ENCODE measurements at places on chromosomes 1 and 21.

- no peak for DNase-seq
Measured at GRCh38 chr1:204621996-204622395, 63.5 kb downstream of the LRRN2 start.

- no peak for DNase-seq
Measured at GRCh38 chr21:41865002-41865777, 14.0 kb downstream of the PRDM15 start.

- no peak for DNase-seq
Measured at GRCh38 chr1:4166713-4167112, 266.6 kb upstream of the C1orf174 start.

DNA sequence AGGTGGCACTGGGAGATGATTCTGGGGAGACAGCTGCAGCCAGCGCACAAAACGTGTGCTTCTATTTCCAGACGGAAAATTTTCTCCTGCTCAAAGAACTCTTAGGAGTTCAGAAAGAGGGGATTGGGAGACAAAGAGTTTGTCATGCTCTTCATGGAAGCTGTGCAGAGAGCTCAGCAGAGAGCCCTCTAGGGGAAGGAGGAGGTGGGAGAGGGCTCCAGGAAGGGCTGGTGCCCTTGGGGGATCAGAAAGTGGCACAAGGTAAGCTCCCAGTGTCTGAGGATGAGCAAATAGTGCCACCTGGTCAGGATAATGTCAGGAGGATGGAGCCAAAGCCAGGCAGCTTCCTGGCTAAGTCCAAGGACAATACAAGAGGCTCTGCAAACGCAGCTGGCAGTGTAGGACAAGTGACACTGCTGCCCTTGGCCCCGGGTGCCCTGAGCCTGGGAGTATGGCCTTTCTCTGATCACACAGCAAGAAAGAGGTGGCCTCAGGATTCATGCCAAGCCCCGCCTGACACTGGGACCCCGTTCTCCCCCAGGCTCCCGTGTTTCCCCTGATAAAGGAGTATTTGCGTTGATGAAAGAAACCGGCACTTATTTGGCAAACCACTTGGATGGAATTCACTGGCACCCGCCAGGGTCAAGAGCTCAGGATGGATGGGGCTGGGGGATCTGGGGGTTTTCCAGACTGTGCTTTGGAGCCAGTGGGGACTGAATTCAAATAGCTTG, 254.0 kb downstream of the PTPRU start:
- DNase-seq: no peak

DNA sequence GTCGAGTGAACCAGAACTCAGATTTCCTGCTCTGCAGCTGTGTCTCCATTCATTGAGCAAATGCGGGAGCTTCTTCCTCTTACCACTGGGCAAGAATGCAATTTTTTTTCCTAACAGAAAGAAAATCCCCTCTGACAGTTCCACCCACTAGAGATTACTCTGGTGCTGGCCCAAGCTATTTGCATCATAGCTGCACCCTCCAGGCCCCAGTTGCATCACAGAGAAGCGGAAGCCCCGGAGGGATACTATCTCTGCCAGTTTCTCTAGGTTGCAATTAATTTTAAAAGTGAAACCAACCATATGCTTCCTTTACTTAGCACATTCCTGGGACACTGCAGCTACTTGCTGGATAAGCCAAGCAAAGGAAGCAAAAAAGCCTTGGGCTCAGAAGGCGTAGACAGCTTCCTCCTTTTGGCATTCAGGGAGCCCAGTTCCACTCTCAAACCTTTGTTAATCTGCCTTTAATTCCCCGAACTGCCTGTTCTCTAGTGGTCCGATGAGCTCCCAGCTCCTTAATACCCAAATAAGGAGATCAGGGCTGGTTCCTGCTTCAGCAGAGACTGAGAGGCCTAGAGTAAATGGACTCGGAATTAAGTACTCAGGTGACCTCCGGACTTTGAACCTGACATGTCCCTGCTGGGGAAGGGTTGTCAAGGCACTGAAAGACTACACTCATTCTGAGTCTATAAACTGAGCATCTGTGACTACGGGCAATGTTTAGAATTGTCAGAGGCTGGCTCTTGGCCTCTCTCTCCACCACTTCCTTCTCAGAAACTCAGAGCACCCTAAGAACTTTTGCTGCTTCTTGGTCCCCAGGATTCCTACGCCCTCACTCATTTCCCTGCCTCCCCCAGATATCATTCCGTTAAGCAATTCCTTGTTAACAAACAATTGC, 72.5 kb upstream of the TNFSF18 start:
- peak; percentile 95 for DNase-seq

DNA sequence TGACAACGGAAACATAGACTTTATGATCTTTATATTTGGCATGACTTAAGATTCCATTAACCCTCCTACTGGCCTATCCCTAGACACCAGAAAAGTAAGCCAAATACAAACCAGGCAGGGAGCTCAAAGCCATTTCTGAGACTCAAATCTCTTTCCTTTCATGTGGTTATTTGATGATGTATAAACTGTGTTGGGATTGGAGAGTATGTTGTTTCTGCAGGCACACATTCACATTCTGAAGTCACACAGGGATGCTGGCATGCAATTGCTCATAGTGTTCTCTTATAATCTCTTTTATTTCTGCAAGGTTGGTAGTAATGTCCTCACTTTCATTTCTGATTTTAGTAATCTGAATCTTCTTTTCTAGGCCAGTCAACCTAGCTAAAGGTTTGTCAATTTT, 5.8 kb downstream of the ZMYND12 start:
- DNase-seq: no peak

DNA sequence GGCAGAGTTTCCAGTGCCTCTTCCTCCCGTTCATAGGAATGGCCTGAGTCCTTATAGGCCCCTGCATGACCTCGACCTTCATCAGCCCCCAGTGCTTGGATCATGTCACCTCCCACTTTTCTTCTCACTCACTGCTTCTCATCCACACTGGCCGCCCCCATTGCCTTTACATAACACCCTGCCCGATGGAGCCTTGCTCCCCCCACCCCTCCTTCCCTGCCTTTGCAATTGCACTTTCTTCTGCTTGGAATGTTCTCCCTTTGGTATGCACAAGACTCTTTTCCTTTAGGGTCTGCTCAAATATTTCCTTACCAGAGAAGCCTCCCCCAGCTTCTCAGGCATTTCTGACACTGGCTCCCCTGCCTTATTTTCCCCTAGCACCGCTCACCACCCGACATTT, 125.2 kb upstream of the KCNJ6 start:
- no peak for DNase-seq

GRCh38 chr1:147567594-147568381, 26.5 kb downstream of the BCL9 start:
- DNase-seq: no peak

GRCh38 chr1:96472471-96472870, 249.1 kb upstream of the PTBP2 start:
- DNase-seq: no peak

DNA sequence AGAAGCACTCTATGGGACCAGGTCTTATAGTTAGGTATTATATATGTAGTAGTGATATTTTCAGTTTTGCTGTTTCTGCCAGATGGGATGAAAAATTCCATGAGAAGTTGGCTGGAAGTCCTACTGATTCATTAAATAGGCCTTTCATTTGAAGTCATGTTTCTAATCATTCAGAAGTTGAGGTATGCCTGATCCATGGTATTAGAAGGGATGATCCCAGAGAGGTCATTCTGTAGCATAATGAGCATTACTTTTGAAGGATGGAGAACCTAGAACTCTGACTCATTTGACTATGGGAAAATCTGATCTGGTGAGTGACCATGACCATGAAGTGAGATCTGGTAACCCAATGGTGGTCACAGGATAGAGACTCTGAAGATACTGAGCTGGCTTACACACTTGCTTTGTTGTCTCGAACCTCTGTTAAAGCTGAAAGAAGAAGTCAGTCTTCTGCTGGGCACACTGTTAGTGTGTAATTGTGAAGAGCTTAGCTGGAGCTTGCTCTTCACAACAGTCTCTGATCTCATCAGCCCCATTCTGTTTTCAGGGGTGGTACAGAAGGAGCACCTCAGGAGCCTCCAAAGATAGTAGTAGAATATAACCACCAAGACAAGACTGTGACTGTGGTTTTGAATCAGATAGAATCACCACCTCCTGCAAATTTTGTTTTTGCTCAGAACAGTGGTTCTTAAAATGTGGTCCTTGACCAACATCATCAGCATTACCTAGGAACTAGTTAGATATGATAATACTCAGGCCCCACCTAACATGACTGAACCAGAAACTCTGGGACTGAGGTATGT, 9.0 kb downstream of the MGST3 start:
- no peak for DNase-seq

DNA sequence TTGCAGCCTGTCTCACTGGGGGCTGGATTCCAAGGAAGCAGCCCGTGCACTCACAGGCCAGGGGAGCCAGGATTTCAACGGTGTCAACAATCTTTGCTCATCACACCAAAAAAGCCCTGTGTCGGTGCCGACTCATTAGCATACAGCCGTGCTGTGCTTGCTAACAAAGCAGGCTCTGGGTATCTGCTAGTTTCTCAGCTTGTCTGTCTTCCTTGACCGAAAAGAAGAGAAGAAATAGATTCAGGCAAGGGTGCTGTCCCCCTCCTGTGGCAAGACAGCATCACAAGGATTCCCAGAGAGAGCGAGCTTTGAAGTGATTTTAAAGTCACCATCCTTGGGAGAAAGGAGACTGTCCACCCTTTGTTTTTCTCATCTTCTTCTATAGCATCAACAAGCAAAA, 214.7 kb downstream of the SDCCAG8 start:
- no peak for DNase-seq

DNA sequence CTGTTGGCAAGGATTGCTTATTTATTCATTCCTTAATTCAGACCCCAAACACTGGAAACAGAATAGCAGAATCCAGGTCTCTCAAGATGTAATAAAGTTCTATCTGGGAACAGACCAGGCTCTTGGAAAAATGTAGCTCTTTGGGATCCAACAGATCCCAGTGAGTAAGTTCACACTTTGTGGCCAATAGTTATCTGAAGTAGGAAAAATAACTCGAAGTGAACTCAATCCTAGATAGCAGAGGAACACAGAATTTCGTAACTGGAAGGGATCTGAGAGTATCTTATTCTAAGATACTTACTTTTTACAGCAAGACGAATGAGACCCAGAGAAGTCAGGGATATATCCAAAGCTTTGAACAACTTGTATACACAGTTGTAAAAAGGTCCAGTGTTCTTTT, 150.7 kb upstream of the CD34 start:
- DNase-seq: no peak

DNA sequence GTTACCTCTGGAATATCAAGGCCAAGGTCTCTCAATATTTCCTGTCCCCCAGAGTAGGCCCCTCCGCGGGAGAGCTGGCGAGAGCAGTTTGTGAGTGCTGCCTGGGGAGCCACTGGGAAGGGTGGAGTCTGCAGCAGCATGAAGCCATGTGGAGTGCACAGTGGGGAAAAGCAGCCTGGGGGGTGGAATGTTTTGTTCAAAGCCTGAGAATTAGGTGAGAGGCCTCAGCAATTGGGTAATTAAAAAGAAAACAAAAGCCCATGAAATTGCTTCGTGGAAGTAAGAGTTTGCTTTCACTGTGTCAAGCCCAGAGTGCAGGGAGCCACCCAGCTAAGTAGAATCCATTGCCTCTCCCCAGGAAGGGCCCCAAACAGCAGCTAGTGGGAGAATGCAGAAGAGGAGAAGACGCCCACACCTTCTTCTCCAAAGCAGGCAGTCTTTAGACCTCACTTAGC, 30.2 kb upstream of the DISC1 start:
- peak; percentile 52 for DNase-seq

GRCh38 chr1:230072866-230073265, 5.8 kb downstream of the GALNT2 start:
- no peak for DNase-seq

GRCh38 chr1:18972531-18972930, 16.1 kb upstream of the IFFO2 start:
- no peak for DNase-seq

- peak; percentile 49 for DNase-seq
Measured at GRCh38 chr1:155976062-155976912, 2.1 kb downstream of the ARHGEF2 start.

DNA sequence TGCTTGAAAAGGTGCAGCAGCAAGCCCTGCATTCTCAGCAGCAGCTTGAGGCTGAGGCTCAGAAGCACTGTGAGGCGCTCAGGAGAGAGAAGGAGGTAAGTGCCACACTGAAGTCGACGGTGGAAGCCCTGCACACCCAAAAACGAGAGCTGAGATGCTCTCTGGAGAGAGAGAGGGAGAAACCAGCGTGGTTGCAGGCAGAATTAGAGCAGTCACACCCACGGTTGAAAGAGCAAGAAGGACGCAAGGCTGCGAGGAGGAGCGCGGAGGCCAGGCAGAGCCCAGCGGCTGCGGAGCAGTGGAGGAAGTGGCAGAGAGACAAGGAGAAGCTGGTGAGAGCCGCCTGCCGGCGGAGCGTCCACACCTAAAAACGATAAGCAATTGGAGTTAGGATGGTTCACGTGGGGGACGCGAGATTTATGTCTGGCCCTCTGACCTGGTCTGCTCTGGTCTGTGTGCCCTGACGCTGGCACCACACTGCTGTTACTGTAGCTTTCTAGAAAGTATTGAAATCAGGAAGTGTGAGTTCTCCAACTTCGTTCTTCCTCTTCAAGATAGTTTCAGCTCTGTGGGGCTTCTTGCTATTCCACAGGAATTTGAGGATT, 26.7 kb upstream of the DIP2A start:
- peak; percentile 60 for DNase-seq

GRCh38 chr1:70314706-70315304, 39.7 kb downstream of the ANKRD13C start:
- DNase-seq: no peak

DNA sequence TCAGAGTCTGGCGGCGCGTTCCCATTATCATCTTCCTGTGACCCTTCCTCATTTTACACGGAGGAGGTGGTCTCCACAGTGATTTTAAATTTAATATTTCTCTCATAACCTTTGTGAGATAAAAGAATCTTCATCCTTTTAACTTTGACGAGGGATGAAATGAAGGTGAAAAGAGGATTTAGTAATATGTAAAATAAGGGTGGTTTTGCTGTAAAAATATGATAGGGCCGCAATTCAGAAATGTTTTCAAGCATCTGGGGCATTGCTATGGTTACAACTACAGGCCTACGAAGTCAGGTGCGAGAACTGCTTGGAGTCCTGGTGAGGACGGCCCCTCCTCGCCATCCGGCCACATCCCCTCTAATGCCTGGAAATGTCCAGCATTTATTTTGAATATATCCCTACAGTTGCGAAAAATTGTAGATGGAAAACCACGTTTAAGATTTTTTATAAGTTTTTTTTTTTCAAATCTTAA, 422 bp upstream of the RSBN1 start:
- DNase-seq: no peak

- peak; percentile 70 for DNase-seq
Measured at GRCh38 chr1:221157026-221157761, 278.0 kb downstream of the HLX start.

DNA sequence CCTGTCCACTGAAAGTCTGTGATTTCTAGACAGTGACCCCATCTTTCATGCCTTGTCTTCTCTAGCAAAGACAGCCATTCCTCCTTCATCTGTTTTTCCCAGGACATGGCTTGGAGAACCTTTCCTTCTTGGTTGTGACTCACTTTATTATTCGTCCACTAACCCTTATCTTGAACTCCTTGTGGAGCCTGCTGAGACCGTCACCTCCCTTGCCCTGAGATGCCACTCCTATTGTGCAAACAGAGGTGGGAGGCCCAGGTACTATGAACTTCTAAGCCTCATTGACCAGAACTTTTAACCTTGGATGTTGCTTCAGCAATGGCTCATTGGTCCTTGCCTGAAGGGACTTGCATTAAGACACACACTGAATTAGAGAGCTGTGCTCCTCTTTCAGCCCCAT, 117.5 kb downstream of the FOXD2 start:
- no peak for DNase-seq

GRCh38 chr1:145884675-145885074, 991 bp downstream of the ANKRD35 start:
- DNase-seq: no peak
